Suprapubic skin (tissue), 4 donors: ENCODE measurements at places on chromosomes 11 and 22.

GRCh38 chr11:122046846-122047245 lies 69.2 kb downstream of the BLID start:
- DNase-seq, result no peak

DNA sequence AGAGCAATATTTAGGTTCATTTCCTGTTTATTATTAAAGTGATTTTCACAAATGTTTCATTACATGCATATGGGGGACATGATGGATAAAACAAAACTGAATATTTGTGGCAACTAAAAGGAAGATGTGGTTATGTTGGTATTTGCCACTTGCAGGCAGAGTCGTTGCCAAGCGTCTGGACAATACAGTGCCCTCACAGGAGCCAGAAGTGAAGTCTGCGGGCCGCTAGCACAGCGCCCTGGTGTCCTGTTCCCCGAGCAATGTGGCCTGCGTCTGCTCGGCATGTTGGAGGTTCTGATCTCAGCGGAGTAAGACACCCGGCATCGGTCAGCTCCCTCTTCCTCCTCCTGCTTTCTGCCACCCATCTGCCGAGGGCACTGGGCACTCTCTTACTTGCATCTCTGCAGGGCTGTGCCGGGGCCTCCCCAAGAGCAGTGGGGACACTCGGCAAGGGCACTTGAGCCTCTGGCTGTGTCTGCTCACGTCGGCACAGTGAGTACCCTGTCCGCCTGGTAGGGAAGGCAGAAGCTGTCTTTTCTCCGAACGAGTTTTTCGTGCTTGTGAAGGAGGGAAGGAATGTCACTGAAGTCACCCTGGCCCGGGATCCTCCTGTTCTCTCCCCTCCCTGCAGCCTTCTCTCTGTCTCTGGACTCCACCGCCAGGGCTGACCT lies 10.5 kb upstream of the TTLL12 start:
- no peak for DNase-seq

GRCh38 chr11:44611687-44612434 lies 46.4 kb downstream of the CD82 start:
- DNase-seq, result no peak

DNA sequence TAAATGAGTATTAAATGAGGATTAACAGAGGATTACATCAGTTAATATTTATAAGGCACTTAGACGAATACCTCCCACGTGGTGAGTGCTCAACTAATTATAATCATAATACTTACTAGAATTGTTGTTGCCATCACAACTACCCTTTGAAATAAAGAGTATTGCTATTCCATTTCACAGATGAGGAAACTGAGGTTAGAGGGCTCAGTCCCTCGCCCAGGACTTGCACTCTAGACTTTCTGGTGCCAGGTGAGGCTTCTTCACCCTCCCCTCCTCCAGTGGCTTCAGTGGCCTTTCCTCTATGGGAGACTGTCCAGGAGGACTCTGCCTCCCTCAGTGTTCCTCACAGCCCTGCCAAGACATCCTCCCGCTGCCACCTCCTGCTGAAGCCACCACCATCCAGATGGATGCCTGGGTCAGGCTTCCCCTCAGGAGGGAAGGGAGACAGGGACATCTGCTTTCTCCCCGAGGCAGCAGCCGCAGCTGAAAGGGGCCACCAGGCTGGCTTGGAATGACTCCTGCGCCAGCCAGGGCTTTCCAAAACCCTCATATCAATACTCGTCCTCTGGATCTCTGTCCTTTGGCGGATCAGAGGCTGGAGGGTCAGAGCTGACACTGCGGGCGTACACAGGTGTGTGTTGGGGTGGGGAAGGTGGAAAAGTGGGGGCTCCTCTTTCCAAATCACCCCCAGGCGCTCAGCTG lies 580.1 kb downstream of the BUD13 start:
- no peak for DNase-seq

DNA sequence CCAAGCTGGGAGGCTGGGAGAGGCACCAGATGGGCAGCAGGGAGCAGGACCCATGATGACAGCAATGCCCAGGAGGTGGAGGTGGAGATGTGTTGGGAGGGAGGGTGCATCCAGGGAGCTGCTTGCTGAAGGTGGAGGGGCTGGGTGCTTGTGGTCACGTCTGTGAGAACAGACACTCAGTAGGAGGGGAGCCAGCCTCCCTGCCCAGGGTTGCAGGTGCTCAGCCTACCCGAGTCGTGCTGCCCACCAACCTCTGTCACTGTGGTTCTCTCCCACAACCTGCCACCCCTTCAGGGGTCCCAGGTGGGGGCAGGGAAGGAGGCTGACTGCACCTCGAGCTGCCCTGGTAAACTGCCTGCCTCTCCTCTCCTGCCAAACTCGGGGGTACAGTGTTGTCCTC lies 5.5 kb downstream of the PRDX5 start:
- DNase-seq, result no peak

GRCh38 chr11:116613206-116613875 lies 159.4 kb downstream of the BUD13 start:
- DNase-seq, result no peak

DNA sequence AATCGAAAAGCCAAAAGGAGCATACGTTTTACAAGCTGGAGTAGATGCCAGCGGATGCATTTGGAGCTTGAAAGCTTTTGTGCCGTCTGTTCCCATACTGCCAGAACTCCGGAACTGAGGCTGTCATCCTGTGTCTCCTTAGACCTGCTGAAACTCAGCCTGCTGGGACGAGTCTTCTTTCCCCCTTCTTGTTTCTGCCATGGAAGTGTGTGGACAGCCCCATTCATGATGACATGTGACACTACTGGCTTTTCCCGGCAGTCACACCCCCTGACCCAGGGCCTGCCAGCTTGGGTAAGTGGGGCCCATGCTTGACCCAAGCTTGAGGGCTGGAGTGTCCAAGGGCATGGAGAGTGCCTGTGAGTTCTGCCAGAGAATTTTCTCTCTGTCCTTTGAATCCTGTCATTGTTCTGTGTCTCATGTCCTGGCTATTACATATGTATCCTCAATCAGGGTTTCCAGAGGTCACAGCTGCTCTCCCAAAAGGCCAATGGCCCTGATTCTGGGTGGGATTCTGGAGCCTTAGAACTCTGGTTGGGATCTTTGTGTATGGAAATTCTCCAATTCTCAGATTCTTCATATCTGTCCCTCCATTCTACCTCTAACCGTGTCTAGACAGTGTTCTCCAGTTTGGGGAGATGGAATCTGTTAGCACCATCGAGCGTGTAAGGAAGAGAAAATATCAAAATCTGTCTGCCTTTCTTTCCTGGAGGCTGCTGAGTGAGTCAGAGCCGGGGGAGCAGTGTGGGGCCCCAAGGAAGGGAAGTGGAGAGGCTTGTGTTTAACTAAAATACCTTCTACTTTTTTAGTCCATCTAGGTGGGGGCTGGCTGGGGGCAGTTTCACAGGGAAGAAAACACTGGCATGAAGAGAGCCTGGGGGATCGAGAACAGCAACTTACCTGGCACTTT lies 73.2 kb downstream of the KIAA1671 start:
- no peak for DNase-seq

DNA sequence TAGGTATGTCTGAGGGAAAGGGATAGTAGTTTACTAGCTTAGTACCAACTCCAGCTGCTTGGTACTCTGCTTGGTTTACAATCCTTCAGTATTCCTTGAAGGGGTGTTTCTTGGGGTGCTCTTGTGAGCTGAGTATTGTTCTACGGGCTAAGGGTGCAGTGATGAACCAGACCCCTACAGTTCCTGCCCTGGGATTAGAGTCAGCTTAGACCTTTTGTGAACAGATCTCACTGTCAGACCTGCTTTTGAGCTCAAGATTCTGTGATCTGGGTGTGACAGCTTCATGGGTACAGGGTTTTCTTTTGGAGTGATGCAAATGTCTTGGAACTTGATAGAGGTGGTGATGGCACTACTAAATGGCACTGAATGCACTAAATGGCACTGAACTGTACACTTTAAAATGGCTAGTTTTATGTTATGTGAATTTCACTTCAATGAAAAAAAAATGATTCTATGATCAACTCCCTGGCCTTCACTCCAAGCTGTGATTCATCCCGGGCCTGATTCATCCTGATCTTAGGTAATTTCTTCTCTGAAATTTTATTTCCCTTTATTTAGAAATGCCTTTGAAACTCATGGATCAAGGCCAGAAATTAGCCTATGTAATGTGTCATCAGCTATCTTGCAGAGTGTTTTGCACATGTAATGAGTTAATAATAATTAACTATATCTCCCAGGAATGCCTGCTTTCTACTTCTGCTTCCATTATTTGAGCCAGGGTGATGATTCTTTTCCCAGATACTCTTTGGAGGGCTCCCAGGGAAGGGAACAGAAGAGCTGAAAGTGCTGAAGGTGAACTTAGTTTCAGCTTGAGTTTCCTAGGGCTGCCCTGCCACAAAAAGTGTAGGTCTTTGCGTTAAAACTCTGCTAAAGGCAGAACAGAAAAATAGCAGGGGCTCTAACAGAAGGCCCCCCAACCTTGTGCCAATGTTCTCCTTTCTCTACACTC lies 87.9 kb downstream of the NCAM1 start:
- DNase-seq, result no peak

- no peak for DNase-seq
Measured at GRCh38 chr11:125270711-125271110, 106.2 kb downstream of the PKNOX2 start.

- DNase-seq, result no peak
Measured at GRCh38 chr11:14623036-14623435, 20.6 kb upstream of the PDE3B start.

GRCh38 chr11:46334211-46334610 lies 13.1 kb upstream of the DGKZ start:
- no peak for DNase-seq

DNA sequence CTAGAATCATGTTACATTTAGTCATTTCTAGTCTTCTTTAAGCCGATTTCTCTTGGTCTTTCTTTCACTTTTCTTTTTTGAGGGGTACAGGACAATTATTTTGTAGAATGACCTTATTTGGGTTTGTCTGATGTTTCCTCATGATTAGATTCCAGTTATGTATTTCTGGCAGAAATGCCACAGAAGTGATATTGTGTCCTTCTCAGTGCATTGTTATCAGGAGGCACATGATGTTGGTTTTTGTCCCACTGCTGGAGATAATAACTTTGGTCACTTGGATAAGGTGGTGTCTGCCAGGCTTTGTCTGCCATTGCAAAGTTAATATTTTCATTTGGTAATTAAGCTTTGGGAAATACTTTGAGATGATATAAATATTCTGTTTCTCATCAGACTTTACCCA lies 100.3 kb downstream of the RRM1 start:
- DNase-seq, result no peak

- no peak for DNase-seq
Measured at GRCh38 chr22:28379951-28380350, 299.7 kb downstream of the TTC28 start.

GRCh38 chr11:16925561-16926065 lies 88.6 kb downstream of the PLEKHA7 start:
- DNase-seq, result no peak

GRCh38 chr11:94774345-94774744 lies 6.2 kb downstream of the AMOTL1 start:
- DNase-seq, result no peak

- no peak for DNase-seq
Measured at GRCh38 chr22:25475257-25476022, 89.0 kb upstream of the GRK3 start.

DNA sequence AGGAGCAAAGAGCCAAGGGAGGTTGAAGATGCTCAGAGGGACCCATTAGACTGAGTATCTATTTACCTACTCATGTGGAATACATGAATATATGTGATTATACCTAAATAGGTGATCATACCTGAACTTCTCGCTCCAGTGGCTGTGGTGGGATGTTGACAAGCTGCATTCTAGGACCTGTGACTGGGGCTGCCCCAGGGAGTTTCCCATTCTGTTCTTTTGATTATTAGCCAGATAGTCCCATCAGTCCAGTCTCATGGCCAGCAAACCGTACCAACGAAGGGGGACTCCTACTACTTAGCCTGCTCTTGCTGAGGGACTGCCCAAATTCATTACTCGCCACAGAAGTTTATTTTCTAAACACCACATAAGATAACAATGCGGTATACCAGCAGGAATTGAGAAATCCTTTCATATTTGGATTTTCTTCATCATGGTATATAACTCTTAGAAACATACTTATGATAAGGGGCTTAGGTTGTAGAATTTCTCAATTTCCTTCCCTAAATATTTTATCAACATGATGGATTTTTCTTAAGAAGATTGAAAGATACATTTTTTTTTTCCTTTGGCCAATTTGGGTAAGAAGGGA lies 273.9 kb downstream of the NTM start:
- DNase-seq, result no peak

DNA sequence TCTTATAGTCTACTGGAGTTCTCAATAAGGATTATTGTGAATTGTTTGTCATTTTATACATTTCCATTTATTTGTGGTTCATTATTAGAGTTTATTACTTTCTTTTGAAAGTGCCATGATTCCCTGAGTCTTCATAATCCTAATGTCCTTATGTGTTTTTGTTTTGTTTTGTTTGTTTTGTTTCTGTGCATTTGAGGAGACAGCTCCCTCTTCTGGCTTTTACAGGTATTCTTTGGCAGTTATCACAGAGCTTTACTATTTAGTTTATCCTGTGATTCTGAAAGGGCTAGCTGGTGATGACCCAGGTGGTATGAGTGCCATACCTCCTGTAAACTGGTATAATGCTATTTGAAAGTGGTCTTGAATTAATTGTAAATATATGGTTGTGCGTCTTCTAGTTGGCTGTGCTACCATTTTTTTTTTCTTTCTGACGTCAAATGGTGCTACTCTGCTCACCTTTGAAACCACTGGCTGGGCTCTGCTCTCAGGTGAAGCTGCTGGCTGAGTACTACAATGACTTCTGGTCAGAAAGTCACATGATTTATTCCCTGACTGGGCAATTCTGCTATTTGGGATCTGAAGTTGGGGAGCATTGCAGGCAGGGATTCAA lies 751.2 kb downstream of the JRKL start:
- DNase-seq, result no peak

DNA sequence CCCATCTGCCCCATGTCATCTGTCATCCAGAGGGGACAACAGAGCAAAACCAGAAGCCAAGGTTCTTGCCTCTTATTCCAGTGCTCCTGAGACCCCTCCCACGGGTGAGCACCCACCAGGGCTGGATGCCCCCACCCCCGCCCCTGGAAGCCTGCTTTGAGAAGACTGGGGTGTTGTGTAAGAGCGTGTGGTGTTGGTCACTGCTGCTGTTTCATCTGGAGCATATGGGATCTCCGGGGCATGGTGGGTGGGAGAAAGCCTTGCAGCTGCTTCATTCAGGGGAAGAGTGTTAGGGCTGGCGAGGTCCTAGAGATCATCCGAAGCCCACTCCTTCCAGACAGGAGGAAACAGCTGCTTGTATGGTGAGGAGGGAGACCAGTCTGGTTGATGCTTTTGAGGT lies 54.1 kb downstream of the CHRDL2 start:
- no peak for DNase-seq
